T-helper 17 cell (primary cell): ENCODE measurements at places on chromosomes 4 and X. TPM values are rescaled to one million over a fixed set of nuclear protein-coding genes. Genes with fewer than 3 reads are reported as not detected.
A peak's percentile ranks its signal among the peaks of the same experiment; 100 is the strongest.

Gene SMPX
- total RNA-seq: not detected

Gene OPN1MW3
- total RNA-seq: not detected

DNA sequence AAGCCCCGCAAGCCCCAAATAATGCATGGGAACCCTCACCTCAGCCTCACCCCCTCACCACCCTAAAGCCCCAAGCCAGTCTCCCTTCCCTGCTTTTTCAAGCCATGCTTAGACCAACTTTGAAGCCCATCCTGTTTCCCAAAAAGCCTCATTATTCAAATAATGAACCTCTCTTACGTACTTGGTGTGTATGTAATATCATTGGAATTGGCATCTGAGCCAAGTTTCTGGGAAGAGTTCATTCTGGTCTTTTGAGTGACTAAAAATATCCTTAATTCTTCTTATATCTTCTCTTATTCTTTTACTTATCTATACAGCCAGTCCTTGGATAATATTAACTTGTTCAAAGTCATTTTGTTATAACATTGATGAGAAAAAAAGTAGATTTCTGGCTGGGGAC lies 875.8 kb upstream of the SLIT2 start:
- no peaks in the 10 kb centered on the region for H3K36me3 ChIP-seq
- H3K4me1 ChIP-seq: no peaks in the 10 kb centered on the region
- no peak for DNase-seq
- no peaks in the 10 kb centered on the region for H3K27me3 ChIP-seq
- H3K27ac ChIP-seq: no peak overlapping the region

DNA sequence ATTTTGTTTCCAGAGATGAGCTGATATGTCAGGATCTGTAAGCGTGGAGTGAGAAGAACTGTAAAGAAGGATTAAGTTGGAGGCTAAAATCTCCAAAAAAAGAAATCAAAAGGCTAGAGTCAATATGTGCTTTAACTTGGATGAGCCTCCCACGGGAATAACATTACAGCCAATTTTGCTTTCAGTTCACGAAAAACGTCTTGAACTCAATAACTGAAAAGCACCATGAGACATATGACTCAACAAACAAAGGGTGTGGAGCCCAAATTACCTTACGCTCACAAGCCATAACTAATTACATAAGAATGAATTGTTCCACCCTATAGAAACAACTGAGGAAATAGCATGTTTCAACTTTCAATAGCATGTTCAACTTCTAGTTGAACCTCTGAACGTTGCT lies 22.3 kb downstream of the TMPRSS11D start:
- H3K4me3 ChIP-seq: no peak overlapping the region
- no peak overlapping the region for H3K27ac ChIP-seq
- H3K4me1 ChIP-seq: no peaks in the 10 kb centered on the region
- no peak for DNase-seq
- no peaks in the 10 kb centered on the region for H3K36me3 ChIP-seq

DNA sequence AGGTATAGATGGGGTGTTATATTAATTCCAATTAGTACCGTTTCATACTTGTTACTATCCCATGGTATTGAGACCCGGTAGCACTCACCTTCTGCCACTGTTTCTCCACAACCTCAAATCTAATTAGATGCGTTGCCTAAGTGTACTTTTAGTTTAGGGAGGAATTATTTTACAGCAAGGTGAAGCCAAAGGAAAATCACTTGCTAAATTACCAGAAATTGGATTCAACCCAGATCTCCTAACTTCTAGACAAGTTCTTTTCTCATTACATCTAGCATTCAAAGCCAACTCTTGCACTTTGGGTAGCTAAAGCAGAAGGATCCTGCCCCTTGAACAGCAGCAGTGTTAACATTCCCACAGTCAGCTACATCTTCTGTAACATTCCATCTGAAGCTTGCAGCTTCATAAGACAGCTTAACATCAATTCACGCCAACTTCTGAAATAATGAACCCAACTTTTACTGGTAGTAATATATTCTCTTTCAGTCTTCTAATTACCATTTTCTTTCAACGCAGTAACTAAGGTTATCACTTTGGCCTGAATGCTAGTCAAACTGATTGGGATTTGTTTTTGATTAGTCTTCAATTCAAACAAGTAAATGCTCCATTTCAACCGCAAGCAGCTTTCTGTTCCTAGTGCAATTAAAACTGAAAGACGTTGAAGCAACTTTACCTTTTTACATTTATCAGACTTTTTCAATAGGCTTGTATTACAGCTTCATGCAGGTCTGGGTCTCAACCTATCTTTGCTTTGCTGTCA lies 934 bp upstream of the SEC31A start:
- H3K4me1 ChIP-seq: peaks cover 19% of the 10 kb centered on the region
- DNase-seq: no peak
- no peaks in the 10 kb centered on the region for H3K27me3 ChIP-seq
- H3K36me3 ChIP-seq: peaks cover 6% of the 10 kb centered on the region
- H3K4me3 ChIP-seq: peak overlapping the region; percentile 95
- peak overlapping the region; percentile 96 for H3K27ac ChIP-seq

Gene EXOC1L
- total RNA-seq: not detected

Gene ZBTB33
- 21.5 TPM for total RNA-seq
